ENCODE measurements at places on chromosomes 3 and 15.

DNA sequence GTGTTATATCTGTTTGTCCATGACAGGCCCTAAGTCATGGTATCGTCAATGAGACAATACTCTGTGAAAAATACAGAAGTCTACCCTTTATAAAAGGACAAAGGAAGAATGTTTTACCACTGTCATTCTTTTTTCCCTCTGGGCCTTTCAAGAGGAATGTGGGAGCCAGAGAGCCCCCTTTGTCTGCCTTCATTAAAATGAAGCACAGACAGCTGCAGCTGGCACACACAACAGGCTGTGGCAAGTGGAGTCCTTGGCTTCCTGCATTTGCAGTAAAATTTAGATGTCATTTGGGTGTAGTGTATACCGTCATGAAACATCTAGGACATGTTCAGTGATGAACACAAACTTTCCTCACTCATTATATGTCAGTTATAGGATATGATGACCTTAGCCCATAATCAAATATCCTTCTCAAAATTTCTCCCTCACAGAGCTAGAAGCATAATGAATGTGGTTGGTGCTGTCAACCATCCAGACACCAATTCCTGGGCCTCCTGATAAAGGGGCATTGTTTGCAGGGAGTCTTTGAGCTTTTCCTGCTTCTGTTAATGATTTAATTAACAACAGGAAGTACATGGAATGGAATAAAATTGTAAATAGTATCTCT is 76.4 kb downstream of the DHX36 start:
- no peak for DNase-seq

- DNase-seq, result no peak
Observed at GRCh38 chr15:68637767-68638404, 59.1 kb downstream of the CORO2B start.

GRCh38 chr15:31036783-31037182 is 45.4 kb upstream of the MTMR10 start:
- DNase-seq, result no peak

GRCh38 chr15:75811626-75812025 is 31.6 kb upstream of the UBE2Q2 start:
- DNase-seq, result no peak

DNA sequence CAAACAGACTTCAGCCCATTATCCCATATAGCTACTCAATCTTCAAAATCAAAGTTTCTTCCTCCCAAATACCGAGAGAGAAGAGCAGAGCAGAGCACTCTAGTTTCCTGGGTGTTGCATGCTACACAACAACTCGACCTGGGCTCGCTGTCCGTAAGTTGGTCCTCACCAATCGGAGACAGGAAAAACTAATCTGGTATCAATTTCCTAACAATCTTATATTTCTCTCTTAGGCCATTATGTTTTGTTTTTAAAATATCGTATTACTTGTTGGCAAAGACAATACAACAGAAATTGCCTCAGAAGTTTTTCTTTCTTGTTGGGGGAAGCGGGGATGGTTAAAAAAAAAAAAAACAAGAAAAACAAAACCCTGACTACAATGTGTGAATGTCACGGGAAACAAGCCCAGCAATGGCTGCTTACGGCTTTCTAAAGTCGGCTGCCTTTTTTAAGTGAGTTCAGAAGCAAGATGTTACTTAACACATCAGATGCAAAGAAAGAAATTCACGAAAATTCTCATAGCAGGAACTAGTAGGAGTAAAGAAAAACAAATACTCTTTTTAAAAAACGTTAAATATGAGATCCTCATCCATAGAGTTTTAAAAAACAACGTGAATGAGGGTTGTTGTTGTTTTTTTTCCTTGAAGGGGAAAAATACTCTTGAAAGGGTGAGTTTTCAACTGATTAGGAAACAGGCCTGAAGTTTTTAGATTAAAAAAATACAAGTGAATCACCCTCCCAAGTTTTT is 1.9 kb downstream of the VGLL4 start:
- DNase-seq, result no peak

DNA sequence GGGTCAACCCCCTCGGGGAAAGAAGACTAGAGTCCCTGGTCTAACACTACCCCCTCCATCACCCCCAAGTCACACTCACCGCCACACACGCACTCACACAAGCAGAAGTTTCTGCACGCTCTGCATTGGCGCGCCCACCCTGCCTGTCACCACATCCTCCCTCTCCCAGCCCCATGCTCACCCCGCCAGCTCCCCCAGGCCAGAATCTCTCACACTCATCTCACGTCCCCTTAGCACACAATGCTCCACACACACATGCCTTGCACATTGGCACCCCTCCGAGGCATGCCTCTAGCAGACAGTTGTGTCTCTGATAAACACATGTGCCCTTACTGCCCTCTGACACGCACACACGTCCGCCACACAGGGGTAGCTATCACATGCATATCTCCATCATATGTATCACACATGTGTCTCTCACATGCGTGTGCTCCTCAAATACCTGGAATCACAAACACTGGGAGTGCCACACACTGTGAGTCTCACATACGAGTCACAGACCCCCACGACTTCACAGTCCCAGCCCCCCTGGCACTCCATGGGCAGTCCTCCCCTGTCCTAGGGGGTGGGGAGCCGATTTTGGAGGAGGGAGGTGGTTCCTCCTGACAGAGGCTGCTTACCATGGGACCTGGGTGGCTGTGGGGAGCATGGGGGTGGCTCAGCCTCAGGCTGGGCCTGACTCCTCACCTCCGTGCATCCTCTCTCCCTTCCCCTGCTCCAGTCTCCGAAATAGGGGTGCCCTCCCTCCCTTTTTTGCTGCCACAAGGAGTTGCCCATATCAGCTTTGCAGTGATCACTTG is 898 bp downstream of the FBLN2 start:
- no peak for DNase-seq

- no peak for DNase-seq
Observed at GRCh38 chr15:34754674-34755418, at the start of gene GJD2. Gene GJD2 (minus strand): TSS chr15:34754998. CDS start chr15:34754488, 510 bp downstream.

Data from foreskin keratinocyte (primary cell).